Memory B cell (primary cell): ENCODE measurements at places on chromosomes 3 and 15.

GRCh38 chr3:47525617-47526016 lies 12.1 kb upstream of the ELP6 start:
- DNase-seq: no peak

GRCh38 chr15:90165659-90166489 lies 35.3 kb upstream of the SEMA4B start:
- DNase-seq: no peak

DNA sequence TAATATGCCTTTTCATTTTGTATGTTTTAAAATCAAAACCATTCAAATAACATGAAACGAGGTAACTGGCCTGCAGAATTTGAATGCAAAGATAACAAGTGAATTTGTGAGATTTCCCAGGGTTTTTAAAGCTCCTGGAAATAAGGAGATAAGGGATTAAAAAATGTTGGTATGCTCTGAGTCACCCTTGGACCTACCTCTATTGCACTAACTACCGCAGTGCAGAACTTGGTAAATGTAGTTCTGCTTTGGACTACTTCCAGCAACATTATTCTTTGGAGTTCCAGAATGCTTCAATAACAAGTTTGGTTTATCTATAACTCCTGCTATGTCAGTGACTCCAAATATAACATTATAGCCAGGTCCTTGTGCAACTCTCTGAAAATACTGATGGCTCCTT lies 201.7 kb downstream of the GAP43 start:
- DNase-seq: no peak

DNA sequence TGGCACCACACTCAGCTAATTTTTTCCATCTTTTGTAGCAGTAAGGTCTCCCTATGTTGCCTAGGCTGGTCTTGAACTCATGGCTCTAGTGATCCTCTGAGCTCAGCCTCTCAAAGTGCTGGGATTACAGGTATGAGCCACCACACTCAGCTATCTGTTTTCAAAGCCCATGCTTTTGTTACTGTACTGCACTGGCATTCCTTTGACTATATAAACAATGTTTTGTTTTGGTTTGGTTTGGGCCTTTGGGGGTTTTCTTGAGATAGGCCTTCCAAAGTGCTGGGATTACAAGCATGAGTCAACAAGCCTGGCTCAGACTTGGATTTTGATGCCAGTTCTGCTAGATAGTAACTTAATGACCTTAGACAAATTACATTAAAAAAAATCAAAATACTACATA lies 89.7 kb upstream of the GK5 start:
- DNase-seq: no peak

DNA sequence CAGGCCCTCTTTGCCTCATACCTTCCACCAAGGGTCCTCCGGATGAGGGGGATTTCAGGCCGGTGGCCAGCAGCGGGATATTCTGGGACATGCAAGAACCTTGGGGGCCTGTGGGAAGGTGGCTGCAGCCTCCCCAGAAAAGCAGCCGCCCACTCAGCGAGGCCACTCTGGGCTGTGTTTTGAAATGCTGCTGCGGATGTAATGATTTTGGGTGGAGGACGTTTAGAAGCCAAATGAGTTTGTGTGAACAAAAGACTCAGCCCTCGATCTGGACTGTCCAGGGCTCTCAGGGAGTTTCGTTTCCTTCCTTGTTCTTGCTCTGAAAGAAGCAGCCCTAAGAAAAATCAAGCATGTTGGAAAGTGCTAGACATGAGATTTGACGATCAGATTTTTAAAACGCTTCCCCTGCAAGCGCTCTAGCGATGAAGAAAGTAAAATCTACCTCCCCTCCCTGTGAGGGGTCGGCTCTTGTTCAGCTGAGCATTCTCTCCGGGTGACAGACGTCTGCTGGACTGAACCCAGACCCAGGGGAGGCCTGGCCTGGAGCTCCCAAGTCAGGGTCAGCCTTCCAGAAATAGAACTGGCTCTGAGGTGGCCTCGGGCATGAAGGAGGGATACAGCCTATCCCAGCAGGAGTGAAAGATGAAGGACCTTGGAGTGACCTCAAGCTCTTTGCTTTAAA lies 12.9 kb downstream of the HEG1 start:
- no peak for DNase-seq

DNA sequence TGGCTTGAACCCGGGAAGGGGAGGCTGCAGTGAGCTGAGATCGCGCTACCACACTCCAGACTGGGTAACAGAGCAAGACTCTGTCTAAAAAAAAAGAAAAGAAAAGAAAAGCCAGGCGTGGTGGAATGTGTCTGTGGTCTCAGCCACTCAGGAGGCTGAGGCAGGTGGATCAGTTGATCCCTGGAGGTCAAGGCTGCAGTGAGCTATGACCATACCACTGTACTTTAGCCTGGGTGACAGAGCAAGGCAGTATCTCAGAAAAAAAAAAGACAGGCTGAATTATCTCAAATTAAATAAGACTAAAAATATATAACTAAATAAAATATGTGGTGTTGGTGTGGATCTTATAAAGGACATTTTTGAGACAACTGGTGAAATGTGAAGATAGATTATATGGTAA lies 20.6 kb downstream of the SMARCC1 start:
- no peak for DNase-seq

DNA sequence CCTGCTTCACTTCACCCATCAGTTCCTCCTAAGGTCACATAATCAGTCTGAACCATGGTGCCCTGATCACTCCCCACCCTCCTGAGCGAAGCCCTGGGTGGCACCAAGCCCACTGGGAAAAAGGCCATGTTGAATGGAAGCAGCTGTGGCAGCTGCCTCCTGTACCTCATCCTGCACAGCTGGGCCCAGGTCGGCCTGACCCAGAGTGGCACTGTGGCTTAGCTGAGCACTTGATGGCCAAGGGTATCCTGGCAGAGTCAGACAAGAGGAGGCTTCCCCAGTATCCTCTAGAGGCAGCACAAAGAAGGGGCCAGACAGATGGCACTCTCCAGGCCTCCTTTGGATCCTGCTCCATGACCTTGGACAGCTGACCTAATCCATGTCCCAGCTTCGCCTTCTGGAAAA lies 68.4 kb downstream of the TLE3 start:
- DNase-seq: no peak

GRCh38 chr3:58711871-58712270 lies 45.3 kb upstream of the FAM3D start:
- no peak for DNase-seq

DNA sequence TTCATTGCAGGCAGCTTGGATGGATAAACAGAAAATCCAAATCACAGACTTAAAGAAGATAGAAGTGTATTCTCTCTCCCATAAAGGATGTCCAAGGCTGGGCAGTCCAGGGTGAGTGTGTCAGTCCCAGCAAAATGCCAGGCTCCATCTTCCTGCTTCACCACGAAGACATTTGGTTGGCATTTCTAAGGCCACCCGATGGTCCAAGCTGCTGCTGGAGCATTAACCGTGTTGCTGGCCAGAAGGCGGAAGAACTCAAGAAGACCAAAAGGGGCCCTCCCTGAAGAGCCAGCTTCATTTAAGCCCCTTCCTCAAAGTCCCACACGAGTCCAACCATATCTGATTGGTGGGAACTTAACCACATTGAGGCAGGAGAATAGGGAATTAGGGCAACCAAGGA lies 3.0 kb upstream of the CYP11A1 start:
- no peak for DNase-seq

DNA sequence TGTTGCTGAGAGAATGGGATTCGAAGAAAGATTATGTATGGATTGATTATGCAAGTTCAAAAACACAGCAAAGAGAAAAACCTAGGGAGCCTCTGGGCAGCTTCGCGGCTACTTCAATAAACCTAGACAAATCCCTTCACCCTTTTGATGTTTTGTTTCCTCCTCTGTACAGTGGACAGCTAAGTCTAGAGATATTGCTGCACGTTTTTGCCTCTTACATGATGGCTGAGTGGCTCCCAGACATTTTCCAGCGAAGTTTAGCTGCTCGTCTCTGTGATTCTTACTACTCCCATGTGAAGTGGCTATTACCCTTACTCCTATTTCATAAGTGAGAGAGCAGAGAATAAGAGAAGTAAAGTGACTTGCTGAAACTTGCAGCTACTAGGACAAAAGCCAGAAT lies 695.0 kb upstream of the GRM7 start:
- no peak for DNase-seq

DNA sequence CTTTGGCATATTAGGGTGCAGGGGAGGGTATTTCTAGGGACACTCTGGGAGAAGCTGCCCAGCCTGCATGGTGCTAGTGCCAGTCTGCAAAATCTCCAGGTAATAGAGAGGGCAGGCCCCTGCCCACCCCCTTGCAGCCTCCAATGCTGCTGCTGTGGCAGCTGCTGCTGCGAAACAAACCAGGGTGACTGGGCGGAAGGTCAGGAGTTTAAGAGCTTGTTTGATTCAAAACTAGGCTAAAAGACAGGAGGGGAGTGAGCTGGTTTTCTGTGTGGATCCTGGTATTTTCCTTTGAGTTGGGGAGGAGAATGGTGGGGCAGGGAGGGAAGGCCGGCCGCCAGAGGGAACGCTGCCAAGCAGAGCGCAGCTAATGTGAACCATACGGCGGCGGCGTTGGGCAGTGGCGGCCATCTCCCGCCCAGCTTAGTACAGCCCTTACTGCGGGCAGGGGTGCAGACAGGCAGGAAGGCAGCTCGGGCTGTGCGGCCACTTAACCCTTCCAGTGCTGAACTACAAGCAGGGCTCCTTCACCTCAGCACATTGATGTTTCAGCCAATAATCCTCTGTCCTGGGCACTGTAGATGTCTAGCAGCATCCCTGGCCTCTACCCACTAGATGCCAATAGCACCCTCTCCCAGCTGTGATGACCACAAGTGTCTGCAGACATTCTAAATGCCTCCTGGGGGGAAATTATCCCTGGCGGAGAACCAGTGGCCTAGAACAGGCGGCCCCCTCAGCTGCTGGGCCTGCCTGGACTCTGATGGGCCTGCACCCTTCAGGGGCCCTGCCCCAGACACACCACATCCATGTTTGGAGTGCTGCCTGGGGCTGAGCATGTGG lies 125.7 kb downstream of the EEFSEC start:
- DNase-seq: no peak

GRCh38 chr15:47988564-47988963 lies 132.2 kb upstream of the SLC24A5 start:
- no peak for DNase-seq
